ENCODE measurements at places on chromosomes 6 and 20.

GRCh38 chr20:2900845-2901592, 27.7 kb downstream of the PTPRA start:
- no peak for DNase-seq

- DNase-seq = no peak
Observed at GRCh38 chr20:17662333-17663039, 19.6 kb downstream of the RRBP1 start.

GRCh38 chr20:57076152-57076652, 190.2 kb downstream of the BMP7 start:
- no peak for DNase-seq

GRCh38 chr6:69914015-69914485, 47.7 kb downstream of the COL19A1 start:
- DNase-seq = no peak

DNA sequence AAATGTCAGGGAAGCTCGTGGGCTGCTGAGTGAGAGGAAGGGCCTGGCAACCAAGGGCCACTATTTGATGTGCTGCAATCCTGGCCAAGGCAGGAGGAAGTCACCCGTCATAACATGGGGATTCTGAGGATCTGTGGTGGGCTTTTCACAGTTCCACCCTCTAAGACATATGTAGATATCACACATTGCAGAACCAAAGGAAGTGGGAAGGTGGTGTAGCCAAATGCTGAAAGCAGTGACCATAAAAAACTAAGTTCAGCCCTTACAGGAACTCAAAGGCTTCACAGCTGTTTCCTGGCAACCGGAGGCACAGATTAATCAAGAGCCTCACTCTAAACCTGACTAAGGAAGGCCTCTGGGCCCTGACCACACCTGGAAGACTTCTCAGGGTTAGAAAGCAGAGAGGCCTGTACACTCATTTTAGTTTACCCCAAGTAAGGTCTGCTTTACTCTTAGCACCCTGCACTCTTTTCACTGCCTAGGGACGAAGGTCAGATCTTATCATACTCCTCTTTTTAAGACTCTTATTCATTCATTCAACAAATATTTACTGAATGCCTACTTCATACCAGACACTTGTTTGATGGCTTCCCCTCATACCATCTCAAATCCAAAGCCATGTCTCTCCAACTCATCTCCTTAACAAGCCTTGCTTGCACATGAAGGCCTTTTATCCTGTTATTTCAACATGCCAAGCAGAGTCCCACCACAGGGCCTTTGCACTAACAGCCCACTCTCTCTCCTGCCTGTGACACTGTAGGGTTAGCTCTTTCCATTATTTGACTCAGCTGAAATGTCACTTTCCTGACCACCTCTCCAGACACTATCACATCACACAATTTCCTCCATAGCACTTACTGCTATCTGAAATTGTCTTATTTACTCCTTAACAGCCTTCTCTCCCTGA, 2.6 kb downstream of the UBE2V1 start:
- peak; percentile 32 for DNase-seq

DNA sequence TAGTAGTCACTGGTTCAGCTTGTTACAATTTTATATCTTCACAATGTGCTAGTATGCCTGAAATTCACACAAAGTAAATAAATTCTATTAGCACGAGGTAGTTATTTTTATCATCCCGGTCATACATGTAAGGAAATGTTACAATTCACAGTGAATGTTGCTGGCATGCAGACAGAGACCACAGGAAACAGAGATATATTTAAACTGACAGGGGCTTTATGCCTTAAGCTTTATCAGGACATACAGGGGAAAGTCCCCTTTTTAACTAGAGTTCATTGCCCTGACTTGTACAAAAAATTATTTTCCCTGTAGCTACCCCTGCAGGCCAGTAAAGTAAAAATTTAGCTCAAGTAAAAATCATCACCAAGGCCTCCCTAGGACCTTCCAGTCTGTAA, 712.0 kb upstream of the NRSN1 start:
- DNase-seq = no peak

DNA sequence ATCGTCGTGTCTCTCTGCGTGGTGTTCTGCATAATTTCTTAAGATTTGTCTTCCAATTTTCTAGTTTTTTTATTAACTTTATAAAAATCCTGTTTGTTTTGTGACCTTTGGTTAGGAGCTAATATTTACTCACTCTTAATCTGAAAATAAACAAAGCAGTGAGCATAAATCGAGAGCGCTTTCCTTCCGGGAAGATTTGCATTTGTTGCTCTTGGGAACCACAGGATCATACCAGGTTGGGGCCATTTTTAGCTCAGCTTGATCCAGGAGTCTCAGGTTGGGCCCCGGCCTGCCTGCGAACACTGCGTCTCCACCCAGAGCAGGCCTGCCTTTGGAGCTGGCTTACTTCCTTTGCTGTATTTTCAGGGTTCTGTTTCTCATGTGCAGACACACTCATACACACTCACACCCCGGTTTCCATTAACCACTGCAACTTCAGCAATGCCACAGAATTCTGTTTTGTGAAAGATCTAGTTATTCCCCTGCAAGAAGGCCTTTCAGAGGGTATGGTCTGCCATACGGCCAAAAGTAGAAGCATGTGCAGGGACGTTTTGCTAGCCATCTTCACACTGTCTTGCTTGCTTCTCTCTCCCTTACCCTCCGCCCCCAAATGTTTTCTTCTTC, 17.3 kb downstream of the BPHL start:
- DNase-seq = no peak

- DNase-seq = peak; percentile 70
Observed at GRCh38 chr6:46011188-46012085, 4.2 kb downstream of the CLIC5 start.

DNA sequence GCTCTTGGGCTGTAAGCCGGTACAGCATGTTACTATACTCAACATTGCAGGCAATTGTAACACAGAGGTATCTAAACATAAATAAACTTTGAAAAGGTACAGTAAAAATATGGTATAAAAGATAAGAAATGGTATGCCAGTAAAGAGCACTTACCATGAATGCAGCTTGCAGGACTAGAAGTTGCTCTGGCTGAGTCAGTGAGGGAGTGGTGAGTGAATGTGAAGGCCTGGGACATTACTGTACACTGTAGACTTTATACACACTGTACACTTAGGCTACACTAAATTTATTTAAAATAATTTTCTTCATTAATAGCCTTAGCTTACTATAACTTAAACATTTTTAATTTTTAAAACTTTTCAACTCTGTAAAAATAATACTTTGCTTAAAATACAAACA, 37.8 kb upstream of the ANKEF1 start:
- no peak for DNase-seq

DNA sequence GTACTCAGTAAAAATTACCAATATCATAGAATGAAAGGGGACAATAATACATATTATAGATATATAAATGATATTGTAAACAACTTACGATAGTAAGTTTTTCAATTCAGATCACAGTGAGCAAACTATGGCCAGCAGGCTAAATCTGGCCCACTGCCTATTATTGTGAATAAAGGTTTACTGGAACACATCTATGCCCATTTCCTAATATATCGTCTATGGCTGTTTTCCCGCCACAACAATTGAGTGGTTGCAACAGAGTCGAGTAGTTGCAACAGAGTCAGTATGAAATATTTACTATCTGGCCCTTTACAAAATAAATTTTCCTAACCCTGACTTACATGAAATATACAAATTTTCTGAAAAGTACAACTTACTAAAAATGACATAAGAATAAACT, 297.3 kb upstream of the KCNQ5 start:
- no peak for DNase-seq

DNA sequence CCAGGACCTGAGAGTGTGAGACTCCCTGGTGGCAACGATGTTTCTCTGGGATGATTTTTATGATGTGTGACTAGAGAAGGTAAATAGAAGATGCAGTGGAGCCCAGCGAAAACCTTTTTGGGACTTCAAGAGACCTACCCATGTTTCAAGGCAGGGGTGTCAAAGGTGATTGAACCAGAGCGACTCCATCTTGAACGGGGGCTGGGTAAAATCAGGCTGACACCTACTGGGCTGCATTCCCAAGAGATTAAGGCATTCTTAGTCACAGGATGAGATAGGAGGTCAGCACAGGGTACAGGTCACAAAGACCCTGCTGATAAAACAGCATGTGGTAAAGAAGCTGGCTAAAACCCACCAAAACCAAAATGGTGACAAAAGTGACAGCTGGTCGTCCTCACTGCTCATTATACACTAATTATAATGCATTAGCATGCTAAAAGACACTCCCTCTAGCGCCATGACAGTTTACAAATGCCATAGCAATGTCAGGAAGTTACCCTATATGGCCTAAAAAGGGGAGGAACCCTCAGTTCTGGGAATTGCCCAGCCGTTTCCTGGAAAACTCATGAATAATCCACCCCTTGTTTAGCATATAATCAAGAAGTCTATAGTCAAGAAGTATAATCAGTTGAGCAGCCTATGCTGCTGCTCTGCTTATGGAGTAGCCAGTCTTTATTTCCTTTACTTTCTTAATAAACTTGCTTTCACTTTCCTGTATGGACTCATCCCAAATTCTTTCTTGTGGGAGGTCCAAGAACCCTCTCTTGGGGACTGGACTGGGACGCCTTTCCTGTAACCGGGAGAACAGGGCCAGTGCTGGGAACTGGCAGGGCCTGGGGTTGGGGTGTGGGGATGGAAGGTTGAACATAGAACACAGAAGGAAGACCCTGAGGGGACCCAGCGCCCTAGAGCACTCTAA, 526.4 kb downstream of the QKI start:
- no peak for DNase-seq

GRCh38 chr6:37940074-37940847, 120.7 kb downstream of the ZFAND3 start:
- DNase-seq = no peak

DNA sequence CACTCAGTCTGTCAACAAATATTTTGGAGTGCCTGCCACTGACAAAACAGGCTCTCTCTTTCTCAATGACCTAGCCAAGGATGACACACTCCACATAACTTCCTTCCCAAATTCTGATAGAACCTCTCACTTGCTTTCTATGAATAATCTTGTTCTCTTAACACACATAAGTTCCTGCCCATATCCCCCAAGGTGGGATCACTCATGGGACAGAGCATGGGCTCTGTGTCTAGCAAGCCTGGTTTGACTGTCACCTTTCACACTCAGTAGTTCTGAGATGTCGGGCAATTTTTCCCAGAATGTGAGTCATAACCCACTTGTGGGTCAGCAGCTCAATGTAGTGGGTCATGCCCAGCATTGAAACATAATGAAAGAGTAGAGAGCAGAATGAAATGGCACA, 78.1 kb downstream of the LRFN2 start:
- DNase-seq = no peak

DNA sequence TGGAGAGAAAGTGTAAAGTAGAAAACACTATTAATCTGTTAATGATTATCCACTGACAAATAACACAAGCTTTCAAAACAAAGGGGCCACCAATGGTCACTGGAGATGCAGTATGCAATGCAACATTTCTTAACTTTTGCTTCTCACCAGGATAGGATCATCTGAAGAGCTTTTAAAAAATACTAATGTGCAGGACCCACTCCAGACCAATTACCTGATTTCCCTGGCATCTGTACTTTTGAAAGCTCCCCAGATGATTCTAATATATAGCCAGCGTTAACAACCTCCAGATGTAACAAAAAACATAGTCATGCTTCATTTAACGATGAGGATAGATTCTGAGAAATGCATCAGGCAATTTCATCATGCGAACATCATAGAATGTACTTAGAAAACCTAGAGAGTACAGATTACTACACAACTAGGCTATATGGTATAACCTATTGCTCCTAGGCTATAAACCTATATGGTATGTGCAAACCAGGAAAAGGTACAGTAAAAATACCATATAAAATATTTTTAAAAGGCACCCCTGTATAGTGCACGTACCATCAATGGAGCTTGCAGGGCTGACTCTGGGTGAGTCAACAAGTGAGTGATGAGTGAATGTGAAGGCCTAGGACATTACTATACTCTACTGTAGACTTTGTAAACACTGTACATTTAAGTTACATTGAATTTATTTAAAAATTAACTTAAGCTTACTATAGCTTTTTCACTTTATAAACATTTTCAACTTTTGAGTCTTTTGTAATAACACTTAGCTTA, 69.2 kb downstream of the ATG5 start:
- DNase-seq = no peak

DNA sequence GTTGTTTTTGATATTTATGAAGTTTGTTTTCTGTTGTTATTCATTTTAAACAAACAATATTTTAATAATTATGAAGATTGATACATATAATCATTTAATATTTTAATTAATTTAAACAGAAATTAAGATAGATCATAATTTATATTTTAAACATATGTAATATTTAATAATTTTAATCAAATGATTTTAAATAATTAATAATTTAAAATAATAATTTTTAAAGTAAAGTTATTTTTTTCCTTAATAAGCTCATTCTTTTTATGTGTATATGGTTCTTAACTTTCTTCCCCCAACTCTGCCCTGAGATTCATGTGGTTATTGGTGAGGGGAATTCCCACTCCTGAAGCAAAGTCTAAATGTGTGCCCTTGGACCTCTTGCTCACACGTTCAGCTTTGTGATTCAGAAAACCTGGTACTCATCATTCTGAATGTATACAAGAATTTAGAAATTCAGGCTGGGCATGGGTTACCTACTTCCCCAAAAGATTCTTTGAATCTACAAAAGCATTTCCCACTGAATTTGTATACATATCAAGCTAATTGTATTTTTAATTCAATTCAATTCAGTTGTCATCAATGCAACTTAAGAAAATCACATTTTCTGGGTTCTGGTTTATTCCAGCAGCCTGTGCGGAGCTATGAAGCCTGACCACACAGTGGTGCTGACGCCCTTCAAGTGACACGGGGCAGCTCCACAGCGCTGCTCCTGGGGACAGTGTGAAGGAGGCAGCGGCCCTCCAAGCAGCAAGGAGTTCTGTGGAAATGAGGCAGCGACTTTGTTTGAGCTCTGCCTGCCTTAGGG, 168.9 kb upstream of the UST start:
- DNase-seq = peak; percentile 23

DNA sequence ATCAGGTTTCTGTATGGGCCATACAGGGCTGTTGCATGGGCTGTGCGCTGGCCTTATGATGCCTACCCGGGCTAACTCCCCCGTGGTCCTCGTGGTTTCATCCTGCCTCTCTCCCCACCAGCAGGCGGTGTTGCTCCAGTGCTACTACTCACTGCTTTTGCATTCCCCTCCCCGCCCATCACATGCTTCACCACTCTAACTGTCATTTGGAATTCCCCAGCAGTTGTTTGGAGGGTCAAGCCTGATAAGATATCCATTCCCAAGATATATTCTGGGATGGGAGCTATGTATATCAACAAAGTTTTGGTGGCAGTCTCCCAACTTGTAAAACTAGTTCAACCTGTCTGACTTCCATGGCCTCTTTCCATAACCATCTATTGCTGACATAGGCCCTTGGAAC, 233.2 kb upstream of the SOX4 start:
- DNase-seq = no peak

- no peak for DNase-seq
Observed at GRCh38 chr20:54221996-54222890, 14.4 kb downstream of the PFDN4 start.

GRCh38 chr20:15287329-15287728, 949.9 kb upstream of the FLRT3 start:
- no peak for DNase-seq

DNA sequence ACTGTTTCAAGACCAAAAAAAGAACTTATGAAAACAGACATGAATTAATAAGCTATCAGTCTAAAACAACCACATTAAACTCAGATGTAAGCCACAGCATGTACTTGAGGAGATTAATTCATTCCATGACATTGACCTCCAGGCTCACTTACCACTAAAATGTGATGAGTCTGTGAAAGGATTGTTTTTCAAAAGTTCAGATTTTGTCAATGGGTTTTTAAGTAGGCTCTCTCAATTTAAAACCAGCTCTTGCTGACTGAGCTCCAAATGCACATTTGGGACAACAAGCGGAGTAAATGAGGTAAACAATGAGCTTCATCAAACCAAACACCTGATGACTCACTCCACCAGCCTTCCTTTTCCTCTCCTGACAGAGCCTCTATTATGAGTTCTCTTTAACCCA, 197.0 kb downstream of the SIM1 start:
- DNase-seq = no peak

Measured in stimulated activated naive CD4-positive, alpha-beta T cell treated with Interleukin-2 at 50 U/mL for 16 hours (primary cell).